ENCODE measurements at places on chromosomes 4 and X.

DNA sequence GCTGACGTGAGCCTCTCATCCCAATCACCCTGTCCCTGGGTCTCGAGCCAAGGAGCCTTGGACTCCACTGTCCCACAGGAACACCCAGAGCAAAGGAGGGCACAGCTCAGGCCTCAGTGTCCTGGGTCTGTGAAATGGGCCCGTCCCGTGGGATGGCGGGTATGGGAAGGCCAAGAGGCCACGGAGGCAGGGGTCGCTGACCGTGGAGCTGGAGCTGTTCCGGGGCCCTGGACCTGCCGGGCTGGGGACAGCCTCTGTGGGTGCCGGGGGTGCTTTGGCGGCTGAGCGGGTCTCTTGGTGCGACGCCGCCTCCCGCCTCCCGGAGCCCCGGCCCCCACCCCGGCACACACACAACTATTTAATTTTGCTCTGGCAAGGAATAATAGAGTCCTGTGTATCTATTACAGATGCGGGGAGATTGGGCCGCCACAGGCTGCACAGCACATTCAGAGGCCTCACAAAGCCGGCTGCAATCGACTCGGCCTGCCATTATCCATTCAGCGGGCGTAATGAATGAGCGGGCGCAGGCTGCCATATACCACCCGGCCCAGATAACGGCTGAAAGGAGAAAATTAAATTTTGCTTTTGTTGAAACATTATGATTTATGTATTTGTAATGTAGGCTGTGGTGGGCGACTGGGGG, 83.9 kb upstream of the NKX1-1 start:
- DNase-seq, result no peak

DNA sequence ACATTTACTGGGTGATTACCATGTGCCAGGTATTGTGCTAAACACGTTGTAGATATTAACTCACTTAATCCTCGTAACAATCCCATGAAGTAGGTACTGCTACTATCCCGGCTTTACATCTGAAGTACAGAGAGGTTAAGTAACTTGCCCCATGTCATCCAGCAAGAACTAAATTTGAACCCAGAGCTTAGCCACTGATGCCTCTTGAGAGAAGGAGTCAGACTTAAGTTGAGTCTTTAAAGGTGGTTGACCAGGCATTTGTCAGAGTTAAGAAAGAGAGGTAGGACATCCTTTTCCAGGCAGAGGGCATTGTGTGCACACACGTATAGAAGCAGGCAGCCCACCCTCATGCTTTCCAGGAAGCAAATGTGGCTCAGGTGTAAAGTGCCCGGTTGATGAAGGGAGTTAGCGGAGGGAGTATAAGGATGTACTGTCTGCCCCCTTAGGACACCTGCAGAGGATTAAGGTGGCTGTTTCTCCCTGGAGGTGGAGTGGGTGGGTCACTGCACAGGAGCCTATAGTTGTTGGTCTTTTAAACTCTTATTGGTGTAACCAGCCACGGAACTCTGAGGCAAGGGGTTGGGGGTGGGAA, 335 bp upstream of the CD38 start:
- no peak for DNase-seq

DNA sequence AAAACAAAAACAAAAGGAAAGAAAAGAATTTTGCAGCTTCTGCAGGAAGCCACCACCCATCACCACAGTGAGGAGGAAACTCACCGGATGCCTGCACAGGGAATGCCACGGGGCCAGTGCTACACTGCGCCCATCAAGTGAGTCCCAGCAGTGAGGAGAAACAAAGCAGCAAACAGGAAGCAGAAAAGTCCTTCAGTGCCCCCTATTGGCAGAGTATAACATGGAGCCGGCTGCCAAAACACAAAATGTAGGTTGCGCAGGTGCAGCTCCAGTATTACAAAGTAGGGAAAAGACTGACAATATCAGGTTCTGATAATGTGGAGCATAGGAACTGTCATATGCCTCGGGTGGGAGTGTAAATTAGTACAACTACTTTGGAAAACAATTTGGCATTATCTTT, 23.3 kb upstream of the SCML2 start:
- no peak for DNase-seq

GRCh38 chr4:118398226-118399090, 45.7 kb upstream of the PRSS12 start:
- no peak for DNase-seq

DNA sequence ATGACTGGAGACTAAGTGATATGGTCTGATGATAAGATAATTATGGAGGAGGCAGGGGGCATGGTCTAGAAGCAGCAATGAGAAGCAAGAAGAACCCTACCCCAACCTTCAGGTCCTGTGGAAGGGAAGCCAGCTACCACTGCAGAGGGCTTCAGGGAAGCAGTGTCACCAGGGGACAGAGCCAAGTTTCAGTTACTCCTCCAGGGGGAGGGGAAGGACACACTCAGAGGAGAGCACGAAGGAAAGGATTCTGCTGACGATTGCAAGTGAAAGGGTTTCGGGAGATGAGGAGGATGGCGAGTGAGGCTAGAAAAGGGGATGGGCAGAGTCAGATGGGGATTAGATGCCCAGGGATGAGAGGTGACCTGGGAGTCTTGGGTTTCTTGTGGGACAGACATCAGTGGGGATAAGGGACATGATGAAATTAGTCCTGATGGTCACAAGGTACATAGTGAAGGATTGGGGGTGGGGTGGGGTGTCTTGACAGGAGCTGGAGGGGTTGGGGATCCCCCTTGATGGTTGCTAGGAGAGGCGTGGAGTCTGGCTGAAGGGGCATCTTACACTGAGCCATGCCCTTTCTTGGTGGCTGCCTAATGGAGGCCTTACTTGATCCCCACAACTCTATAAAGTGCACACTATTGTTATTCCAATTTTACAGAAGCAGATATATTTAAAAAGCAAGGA, 45.4 kb downstream of the TIGD4 start:
- no peak for DNase-seq

DNA sequence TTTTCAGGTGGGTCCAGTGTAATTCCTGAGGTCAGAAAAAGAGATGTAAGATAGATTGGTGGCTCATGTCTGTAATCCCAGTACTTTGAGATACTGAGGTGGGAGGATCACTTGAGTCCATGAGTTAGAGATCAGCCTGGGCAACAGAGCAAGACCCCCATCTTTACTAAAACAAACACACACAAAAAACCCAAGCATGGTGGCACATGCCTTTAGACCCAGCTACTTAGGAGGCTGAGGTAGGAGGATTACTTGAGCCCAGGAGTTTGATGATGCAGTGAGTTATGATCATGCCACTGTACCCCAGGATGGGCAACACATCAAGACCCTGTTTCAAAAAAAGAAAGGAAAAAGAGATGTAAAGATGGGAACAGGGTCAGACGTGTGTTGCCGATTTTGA, 857.4 kb upstream of the NDST4 start:
- no peak for DNase-seq

DNA sequence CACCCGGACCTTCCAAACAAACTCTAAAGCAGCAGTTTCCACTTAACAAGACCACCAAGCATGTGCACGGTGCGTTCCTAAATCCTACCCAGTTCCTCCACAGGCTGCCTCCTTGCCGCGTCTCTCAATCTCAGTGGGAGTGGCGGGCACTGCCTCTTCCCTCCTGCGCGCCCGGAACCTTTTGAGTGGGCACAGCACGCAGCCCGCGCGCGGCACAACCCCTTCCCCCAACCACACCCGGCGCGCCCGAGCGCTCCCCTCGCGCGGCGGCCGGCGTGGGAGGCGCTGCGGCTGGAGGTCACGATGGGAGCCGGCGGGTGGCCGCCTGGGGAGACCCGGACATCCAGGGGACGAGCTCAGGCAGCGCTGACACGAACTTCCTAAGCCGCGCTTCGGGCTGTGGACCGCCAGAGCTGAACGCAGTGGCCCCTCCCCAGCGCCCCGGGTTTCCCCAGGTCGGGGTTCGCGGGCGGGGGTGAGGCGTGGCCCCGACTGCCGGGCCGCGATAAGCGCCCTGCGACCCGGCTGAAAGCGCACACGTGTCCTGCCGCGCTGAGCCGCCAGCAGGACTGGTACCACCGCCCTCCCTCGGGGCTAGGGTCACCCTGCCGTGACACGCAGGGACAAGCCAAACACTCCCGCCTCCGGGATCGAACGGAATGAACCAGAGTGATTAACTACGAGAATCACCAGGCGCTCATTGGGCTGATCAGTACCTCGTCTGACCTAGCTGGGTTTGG, at the start of gene ABCG2:
Gene ABCG2, minus strand, starts transcription at position 151 of the 740 bp plus-strand sequence. CDS start 18,644 bp downstream, outside the sequence.
- DNase-seq, result peak; percentile 10

DNA sequence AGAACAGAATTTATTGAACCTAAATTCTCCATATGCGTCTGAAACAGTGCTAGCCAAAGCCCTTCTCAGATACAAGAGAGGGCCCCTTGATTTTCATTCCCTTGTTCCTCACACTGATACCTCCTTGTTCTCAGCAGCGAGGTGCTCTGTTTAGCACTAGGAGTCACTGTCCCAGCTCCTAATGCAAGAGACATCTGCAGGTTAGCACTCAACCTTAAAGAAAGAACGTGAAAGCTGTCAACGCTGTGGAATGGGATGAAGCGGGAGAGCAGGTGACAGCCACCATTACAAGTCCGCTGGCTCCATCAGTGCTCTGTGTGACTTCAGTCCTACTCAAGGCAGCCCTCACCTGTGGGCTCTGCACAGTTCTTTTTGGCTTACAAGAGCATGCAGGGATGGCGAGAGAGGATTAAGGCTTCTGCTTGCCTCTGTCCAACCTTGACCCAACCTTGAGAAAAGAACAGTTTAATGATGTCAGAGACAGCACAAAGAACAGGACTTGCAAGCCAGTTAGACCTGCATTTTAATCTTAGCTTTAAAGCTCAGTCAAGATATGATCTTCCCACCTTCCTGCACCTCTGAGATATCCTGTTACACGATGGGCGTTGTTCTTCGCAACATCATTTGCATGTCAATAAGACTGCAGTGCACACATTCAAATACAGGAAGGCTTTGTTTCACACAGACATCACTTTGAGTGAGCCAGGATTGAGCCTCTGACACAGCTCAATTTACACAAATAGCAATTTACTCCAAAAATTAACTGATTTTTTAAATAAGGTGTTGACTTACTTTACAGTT, 95.1 kb downstream of the ARSF start:
- DNase-seq, result no peak
